ENCODE measurements at places on chromosomes 2 and 18.

DNA sequence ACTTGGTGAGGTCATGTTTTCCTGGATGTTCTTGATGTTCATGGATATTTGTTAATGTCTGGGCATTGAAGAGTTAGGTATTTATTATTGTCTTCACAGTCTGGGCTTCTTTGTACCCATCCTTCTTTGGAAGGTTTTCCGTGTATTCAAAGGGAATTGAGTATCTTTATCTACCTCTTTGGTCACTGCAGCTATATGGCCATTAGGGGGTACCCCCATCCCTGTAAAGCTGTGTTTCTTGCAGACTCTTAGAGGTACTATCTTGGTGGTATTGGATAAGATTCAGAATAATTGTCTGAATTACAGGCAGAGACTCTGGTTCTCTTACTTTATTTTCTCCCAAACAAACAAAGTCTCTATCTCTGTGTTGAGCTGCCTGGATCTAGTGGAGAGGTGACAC is 401.6 kb upstream of the FSIP2 start:
- no peak for DNase-seq

GRCh38 chr2:220078439-220078838 is 451.0 kb downstream of the SLC4A3 start:
- DNase-seq: no peak

DNA sequence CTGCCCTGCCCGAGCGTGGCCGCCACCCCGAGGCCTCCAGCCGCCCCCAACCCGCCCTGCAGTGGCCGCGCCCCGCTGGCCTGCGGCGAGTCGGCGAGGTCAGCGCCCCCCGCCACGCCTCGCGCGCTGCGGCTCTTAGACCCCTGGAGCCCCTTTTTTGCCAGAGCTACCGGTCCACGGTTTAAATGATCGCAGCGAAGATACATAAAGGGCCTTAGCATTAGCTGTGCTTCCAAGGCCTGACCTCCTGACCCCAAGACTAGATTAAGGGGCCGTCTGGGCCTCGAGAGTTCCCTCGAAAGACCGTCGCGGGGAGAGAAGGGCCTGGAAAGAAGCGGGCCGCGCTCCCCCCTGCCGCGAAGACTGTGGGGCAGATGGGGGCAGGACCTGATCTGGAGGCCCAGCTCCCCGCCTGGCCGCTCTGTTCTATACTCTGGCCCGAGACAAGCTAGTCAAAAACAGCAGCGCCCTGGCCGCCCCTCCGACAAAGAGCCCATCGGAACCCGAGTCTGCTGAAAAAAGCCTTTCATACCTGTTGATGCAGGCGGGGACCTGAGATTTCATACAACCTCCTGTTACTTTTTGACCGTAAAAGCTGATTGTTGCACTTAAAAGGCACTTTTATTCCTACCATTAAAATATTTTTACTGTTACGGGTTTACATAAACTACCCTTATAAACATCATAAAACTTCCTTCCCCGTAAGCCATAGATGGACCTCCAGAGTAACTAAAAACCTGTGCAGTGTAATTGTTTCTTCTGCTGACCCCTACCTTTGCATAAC is 68.7 kb upstream of the PSMD14 start:
- no peak for DNase-seq

GRCh38 chr2:173943738-173944137 is 21.4 kb downstream of the SP3 start:
- DNase-seq: no peak

GRCh38 chr2:95525294-95526035 is 40.9 kb upstream of the TRIM43B start:
- no peak for DNase-seq

DNA sequence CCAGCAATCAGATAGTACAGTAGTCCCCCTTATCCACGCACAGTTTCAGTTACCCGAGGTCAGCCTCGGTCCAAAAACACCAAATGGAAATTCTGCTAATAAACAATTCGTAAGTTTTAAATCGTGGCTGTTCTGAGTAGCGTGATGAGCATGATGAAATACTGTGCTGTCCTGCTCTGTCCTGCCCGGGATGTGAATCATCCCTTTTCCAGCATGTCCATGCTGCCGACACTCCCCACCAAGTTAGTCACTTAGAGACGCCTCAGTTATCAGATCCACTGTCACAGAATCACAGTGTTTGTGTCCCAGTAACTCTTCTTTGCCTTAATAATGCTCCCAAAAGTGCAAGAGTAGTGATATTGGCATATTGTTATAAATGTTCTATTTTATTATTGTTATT is 62.1 kb downstream of the MEX3C start:
- DNase-seq: no peak

- no peak for DNase-seq
Observed at GRCh38 chr2:10413991-10414451, 34.1 kb downstream of the ODC1 start.

DNA sequence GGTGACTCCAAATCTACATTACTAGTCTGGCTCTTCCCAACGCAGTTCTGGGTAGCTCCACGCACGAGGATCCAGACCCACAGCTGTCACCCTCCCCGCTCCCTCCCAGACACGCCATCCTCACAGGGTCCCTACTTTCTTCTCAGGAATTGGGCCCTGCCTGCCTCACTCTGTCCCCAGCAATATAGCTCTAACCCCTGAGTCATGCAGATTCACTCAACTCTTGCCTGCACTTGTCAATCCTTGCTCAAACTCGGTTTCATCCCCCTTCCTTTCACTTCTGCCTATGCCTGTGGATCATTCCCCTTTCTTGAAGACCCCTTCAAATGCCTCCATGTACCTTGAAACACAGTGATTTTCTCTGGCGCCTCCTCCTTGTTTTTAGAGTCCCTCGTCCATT is 5.0 kb downstream of the ST8SIA5 start:
- no peak for DNase-seq

GRCh38 chr2:143070704-143071103 is 58.5 kb upstream of the ARHGAP15 start:
- no peak for DNase-seq

- no peak for DNase-seq
Observed at GRCh38 chr2:157971702-157972101, 95.6 kb upstream of the ACVR1 start.

GRCh38 chr18:841647-842370 is 29.8 kb upstream of the YES1 start:
- no peak for DNase-seq

GRCh38 chr2:241509155-241509784 is 886 bp upstream of the STK25 start:
- DNase-seq: no peak

DNA sequence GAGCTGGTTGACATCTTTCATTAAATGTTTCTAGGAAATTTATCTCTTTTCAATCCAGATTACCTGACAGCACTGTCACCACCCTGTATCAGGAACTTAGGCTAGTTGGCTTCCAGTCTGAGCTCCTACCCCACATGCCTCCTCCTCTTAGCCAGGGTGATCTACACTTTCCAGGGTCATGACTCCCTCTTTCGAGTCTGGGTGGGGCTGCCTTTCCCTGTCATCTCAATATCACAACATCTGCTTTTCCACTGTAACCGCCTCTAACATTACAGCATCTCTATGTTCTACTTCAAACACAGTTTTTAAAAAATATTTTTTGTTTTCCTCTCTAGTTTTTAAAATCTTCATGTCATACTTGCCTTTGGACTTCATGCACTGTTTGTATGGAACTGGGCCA is 129.2 kb downstream of the RBMS1 start:
- no peak for DNase-seq

DNA sequence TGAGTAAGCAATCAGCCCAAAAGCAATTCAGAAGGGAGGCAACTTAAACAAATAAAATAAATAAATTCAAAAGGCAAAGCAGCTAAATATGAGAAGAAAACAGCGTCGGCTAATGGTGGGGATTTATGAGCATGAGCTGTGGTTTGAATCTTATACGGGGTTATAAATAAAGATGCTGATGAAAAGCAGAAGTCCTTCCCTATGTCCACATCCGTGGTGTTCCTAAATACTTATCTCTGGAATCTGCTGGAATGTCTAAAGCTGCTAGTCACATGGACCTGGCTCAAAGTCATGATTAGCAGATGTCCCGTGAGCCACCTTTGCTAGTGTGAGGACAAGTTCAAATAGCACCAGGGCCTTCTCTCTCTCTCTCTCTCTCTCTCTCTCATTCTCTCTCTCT is 33.8 kb downstream of the SMIM21 start:
- DNase-seq: no peak

DNA sequence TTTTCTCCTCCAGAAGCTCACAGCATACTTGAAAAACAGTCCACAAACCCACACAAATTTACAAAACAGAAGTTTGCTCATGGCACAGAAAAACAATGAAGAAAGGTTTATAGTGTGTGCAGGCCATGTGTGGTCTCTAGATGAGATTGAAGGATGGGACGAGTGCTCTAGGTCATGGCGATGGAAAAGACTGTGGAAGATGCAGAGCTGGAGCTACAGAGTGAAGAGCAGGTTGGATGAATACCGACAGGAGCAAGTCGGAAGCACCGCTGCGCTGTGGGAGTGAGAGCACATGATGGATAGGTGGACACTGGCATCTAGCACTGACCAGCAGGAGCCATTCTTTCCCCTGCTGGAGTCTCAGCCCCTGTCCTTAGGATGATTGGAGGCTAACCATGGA is 534.7 kb upstream of the RAB6C start:
- no peak for DNase-seq

DNA sequence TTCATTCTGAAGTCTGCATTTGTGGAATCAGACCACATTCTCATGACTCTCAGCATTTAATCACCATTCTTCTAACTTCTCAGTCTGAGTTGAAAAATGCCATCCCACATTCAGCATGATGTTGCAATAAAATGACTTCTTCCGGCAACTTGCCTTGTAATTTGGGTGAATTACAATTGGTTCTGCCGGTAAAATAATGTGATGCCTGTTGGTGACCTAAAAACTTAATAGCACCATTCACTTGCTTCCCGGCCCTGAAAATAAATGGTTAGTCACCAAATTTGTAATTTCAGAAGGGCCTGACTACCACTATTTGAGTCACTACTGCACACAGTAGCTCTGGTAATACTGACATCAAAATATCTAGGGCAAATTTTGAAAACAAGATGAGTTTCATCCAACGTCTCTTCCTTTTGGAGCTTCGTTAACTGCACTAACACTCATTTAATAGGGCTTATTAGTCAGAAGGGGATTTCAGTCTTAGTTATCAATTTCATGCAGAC is 637.1 kb upstream of the CHAC2 start:
- DNase-seq: peak; percentile 80

DNA sequence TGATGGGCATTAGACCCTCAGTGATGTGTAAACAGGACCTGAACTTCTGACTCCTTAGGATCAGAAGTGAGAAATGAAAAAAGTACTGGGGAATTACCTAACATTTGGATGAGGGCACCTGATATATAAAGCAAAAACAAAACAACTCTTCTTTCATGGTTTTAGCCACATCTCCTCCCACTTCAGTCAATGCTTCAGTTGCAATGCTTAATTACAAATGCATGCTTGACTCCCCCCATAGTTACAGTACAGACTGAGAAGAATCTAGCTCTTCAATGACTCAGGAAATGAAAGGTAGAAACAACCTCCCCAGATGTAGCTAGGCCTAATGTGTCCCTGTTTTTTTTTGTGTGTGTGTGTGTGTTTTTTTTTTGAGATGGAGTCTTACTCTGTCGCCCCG is 276.8 kb upstream of the POU3F3 start:
- DNase-seq: no peak

- no peak for DNase-seq
Observed at GRCh38 chr2:124308319-124309062, 283.4 kb downstream of the CNTNAP5 start.

DNA sequence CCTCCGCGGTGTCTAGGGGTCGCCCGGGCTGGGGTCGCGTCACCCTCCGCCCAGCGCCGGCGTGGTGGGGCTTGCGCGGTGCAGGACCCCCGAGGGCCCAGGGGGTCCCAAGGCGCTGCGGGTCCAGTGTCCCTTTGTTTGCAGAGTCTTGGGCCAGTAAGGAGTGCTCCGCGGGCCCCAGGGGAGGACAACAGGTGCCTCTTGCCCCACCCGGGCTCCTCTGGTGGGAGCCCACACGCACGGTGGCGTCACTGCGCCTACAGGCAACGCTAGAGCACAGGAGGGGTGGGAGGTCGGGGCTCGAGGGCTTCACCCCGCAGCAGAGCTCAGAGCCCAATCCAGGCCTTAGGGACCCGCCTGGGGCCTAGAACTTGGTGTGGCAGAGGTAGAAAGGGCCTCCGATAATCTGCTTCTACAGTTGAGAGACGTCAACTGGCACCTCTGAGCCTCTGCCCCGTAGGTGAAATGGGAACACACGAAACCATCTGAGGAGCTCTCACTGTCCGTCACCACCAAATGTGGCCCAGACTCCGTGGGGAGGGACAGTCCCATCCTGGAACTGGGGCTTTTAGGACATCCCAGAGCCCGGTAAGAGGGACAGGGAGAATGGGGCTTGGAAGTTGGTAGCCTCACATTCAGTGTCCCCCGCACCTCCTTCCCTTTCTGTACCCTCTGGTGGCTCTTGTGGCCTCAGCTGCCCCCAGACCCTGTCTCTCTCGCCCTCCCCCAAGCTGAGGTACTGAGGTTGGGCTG is 1.4 kb downstream of the ARID5A start:
- DNase-seq: no peak

- no peak for DNase-seq
Observed at GRCh38 chr2:31469648-31470047, 55.1 kb upstream of the XDH start.

- no peak for DNase-seq
Observed at GRCh38 chr18:1353025-1353424, 448.4 kb downstream of the ADCYAP1 start.

DNA sequence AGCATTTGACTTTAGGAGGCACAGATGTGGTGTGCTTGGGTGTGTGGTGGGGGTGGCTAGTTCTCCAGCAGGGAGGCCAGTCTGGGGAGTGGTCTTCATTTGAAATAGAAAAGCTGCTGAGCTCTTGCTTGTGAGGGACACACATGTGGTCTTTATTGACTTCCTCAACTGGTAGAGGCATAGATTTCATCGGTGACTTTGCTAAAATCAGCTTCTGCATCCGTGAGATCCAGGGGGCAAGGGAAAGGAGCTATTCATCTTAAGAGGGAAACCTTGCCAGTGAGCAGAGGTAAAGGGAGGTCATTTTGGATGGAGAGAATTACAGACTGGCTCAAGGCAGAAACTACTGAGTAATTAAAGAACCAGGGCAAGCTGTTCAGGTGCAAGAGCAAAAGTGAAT is 4.7 kb downstream of the MAPRE3 start:
- no peak for DNase-seq

- no peak for DNase-seq
Observed at GRCh38 chr2:225317186-225317585, 82.3 kb upstream of the NYAP2 start.

- DNase-seq: no peak
Observed at GRCh38 chr2:208183526-208183925, 6.3 kb downstream of the C2orf80 start.

DNA sequence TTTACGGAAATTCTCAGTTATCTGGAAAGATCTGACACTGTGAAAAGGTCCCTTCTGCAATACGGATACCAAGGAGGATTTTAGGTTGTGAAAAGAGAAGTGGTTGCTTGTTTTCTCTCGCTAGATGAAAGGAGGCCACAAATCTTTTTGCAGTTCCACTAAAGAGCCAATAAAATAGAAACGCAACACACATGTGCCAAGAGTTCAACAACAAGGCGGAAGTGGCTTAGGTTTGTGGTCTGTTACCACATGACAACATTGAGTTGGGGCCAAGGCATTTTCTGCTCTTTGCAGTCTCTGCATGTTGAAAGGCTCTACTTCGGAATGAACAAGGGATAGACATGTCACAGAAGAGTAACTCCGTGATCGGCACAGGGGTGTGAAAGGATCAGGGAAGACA is 115.7 kb upstream of the OSR1 start:
- DNase-seq: peak; percentile 79
